Epithelial cell of alveolus of lung (primary cell): ENCODE measurements at places on chromosomes 4 and X. TPM values are rescaled to one million over a fixed set of nuclear protein-coding genes. Genes with fewer than 3 reads are reported as not detected.

The PAPSS1 gene
- total RNA-seq = 30.6 and 46.9 TPM in 2 replicates

The GAGE12C gene
- not detected in 2 replicates for total RNA-seq

The TXK gene
- 1.6 TPM in 1 of 2 replicates, not detected in the other for total RNA-seq

The ETDA gene
- total RNA-seq = not detected in 2 replicates

The CXCL9 gene
- not detected in 2 replicates for total RNA-seq

The EVC2 gene
- total RNA-seq = 7.0 and 11.7 TPM in 2 replicates

The TGIF2LX gene
- total RNA-seq = not detected in 2 replicates

The SLC9A7 gene
- total RNA-seq = 1.4 and 21.7 TPM in 2 replicates

The USP9X gene
- total RNA-seq = 33.9 and 44.7 TPM in 2 replicates

The PPARGC1A gene
- total RNA-seq = under 0.01 and 7.4 TPM in 2 replicates

The NSUN7 gene
- total RNA-seq = 0.32 and 0.39 TPM in 2 replicates

The TEX13C gene
- not detected in 2 replicates for total RNA-seq

The BTK gene
- not detected in 2 replicates for total RNA-seq

The POU3F4 gene
- total RNA-seq = not detected in 2 replicates

The DCAF12L1 gene
- 0.26 TPM in 1 of 2 replicates, not detected in the other for total RNA-seq

The HTRA3 gene
- 10.3 and 79.3 TPM in 2 replicates for total RNA-seq

The GYPB gene
- not detected in 2 replicates for total RNA-seq

The DIAPH2 gene
- 15.3 and 26.6 TPM in 2 replicates for total RNA-seq

The AKAP14 gene
- not detected in 2 replicates for total RNA-seq

The SLC34A2 gene
- under 0.01 TPM in 1 of 2 replicates, not detected in the other for total RNA-seq

The MAGEB1 gene
- total RNA-seq = not detected in 2 replicates

The MAGEA9B gene
- total RNA-seq = not detected in 2 replicates

The GYG2 gene
- 5.7 and 11.3 TPM in 2 replicates for total RNA-seq

The USP27X gene
- total RNA-seq = 2.6 and 3.7 TPM in 2 replicates

The ARHGAP6 gene
- total RNA-seq = 4.4 and 15.3 TPM in 2 replicates

The SSX1 gene
- total RNA-seq = not detected in 2 replicates

The ZNF157 gene
- total RNA-seq = under 0.01 TPM in 1 of 2 replicates, not detected in the other

The DMRTC1 gene
- total RNA-seq = not detected in 2 replicates

The BRS3 gene
- total RNA-seq = not detected in 2 replicates

The FMR1 gene
- total RNA-seq = 11.5 and 28.8 TPM in 2 replicates

The LONRF3 gene
- total RNA-seq = 1.2 TPM in 1 of 2 replicates, not detected in the other

The CACNA1F gene
- total RNA-seq = not detected in 2 replicates

The USP17L26 gene
- total RNA-seq = not detected in 2 replicates

The POU4F2 gene
- total RNA-seq = not detected in 2 replicates

The UGT2B15 gene
- not detected in 2 replicates for total RNA-seq
